ENCODE measurements at places on chromosomes 16 and 17.

DNA sequence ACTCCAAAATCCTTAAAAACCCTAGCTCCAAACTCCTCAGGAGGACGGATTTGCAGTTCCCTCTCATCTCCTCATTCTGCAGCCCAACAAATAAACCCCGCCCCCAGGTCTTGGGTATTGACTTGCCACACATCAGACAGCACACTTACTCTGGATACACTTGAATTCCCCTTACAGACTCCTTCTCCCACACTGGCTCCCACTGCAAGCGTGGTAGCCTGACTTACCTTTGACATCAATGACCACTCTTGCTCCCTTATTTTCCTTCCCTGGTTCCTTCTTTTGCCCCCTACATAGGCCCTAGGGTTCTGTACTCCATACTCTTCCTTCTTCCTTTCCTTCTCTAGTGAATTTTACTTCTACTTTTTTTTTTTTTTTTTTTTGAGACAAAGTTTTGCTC, 7.5 kb downstream of the RFFL start:
- no peak for DNase-seq

- no peak for DNase-seq
Measured at GRCh38 chr16:2979669-2980226, 498 bp downstream of the PKMYT1 start.

DNA sequence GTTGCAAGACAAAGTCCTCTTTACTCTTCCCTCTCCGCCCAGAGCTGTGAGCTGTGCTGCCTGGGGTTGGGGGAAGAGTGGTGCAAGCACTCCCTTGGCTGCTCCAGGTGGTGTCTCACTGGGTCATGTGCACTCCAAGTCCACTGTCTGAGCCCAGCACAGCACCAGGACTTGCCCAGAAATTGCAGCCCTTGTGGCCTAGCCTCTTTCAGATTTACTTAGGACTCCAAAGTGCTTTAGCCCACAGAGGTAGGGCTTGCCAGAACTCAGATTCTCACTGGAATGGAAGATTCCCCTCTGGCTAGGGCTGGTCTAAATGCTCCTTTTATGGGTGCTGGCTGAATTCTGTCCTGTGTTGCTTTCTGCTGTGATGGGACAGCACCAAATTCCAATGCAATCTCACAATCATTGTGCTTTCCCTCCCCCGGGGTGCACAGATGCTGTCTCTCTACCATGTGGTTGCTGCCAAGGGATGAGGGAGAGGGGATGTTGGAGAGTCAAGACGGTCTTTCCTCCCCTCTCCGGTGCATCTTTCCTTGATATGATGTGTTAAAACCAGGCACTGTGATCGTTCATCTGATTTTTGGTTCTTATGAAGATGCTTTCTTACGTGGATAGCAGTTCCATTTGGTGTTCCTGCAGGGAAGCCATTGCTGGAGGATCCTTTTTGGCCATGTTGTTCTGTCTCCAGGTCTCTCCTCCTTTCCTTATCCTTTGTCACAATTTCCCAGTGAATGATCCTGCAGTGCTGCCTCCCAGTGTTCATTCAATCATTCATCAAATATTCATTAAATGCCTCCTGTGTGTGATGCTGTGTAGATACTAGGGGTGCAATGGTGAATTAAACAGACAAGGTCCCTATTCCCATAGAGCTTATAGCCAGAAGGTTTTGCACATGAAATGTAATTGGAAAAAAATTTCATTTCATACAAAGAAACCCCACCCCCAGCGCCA, 216.3 kb downstream of the SPECC1 start:
- no peak for DNase-seq

DNA sequence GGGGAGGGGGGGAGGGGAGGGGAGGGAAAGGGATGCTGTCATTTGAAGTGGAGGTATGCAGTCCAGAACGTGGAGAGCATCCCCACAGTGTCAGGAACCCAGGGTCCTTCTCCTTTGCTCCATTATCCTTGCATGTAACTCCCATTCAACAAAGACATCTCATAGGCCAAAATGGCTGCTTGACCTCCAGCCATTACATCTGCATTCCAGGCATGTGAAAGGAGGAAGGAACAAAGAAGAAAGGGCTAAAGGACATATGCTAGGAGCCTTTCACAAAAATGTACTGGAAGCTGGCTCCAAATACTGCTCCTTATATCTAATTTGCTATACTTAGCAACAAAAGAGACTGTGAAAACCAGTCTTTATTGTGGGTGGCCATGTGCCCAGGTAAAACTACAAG, 87.0 kb upstream of the CRHR1 start:
- DNase-seq = no peak

DNA sequence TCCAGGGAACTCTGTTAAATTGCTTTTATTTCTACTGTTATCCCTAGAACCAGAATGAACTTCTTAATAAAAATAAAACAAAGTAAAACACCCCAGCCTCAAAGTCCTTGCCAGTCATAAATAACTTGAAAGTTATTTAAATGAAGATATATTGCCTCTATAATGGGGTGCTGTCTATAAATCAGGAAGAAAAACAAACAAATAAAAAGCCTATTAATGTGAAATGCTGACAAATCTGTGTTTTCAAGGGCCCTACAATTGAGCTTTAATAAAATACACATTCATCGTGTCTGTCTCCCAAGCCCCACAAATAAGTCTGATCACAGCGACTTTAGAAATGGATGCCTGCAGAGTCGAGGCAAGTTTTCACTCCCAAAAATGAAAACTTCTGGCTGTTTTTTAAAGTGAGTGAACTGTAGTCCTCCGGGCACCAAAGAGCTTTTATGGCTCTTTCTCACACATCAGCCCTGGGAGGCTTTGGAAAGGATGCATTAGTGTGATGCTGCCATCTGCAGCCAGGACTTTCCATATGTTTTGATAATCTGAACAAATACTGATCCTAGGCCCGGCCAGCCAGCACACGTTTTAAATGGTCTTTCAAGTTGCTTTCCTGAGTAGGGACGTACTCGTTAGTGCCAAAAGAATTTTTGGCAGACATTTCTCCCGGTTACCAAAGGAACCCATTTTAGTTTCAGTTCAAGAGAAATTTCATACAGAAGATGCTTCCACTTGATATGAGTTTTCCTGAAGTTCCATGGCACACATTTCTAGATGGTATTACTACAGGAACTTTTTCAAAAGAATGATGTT, 16.3 kb downstream of the NACA2 start:
- DNase-seq = no peak

All from BJ (cell line).